Osteocyte (in vitro differentiated cells): ENCODE measurements at places on chromosomes 7 and 10. TPM values are rescaled to one million over a fixed set of nuclear protein-coding genes. Genes with fewer than 3 reads are reported as not detected.
A peak's percentile ranks its signal among the peaks of the same experiment; 100 is the strongest.

DNA sequence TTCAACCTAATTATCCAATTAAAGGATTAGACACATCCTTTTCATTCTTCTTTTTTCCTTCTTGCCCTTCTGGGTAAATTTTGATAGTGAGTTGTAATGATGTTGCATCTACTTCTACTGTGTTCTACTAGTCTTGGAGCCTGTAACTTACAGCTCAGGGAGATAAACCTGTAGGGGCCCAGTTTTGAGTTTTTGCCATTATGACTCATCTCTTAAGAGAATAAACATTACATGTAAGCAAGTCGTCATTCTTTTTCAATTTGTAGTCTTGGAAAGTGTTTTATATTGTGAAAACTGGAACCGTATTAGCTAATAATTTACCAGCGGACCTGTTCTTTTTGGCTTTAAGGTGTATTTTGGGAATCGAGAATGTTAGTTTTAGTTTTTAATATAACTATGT lies 89.7 kb upstream of the RPA3 start:
- no peaks in the 10 kb centered on the region for H3K36me3 ChIP-seq
- no peak overlapping the region for H3K4me3 ChIP-seq
- H3K27me3 ChIP-seq = no peaks in the 10 kb centered on the region
- no peaks in the 10 kb centered on the region for H3K4me1 ChIP-seq

DNA sequence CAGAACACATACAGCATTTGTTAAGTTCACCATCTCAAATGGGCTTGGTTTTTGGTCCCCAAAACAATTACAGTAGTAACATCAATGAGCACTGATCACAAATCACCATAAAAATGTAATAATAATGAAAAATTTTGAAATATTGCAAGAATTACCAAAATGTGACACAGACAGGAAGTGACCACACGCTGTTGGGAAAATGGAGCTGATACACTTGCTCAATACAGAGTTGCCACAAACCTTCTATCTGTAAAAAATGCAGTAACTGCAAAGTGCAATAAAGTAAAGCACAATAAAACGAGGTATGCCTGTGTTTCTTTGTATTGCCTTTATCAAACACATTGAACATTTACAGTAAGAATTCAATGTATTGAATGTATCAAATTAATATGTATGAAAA lies 262.7 kb downstream of the CTNNA3 start:
- H3K36me3 ChIP-seq = no peaks in the 10 kb centered on the region
- H3K4me3 ChIP-seq = no peak overlapping the region
- no peak for DNase-seq
- no peaks in the 10 kb centered on the region for H3K4me1 ChIP-seq

GRCh38 chr10:96789571-96790108 lies 42.5 kb upstream of the LCOR start:
- H3K27me3 ChIP-seq = peaks cover 24% of the 10 kb centered on the region
- no peak overlapping the region for H3K27ac ChIP-seq
- no peak for DNase-seq
- no peaks in the 10 kb centered on the region for H3K4me1 ChIP-seq
- H3K4me3 ChIP-seq = no peak overlapping the region
- no peaks in the 10 kb centered on the region for H3K36me3 ChIP-seq

GRCh38 chr10:5589011-5589660 lies 64.4 kb downstream of the CALML3 start:
- H3K27ac ChIP-seq = no peak overlapping the region
- H3K27me3 ChIP-seq = no peaks in the 10 kb centered on the region
- peaks cover 51% of the 10 kb centered on the region for H3K4me1 ChIP-seq
- no peak for DNase-seq
- H3K4me3 ChIP-seq = no peak overlapping the region
- H3K36me3 ChIP-seq = no peaks in the 10 kb centered on the region

DNA sequence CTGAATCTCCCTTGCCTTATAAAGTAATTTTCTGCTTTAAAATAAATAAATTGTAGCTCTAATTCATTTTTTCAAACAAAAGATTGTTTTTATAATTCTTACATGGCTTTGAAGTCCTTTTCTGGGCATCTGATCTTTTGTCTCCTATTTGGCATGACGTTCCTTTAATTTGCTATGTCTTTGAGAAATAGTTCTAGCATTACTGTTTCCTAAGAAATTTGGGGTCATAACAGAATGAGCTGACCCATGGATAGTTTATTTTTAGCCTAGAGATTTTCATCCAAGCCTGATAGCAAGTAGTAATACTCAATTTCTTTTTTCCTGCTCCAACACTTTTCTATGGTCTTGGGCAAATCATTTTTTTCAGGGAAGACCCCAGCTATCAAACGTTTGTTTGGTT lies 31.4 kb downstream of the CCDC71L start:
- no peaks in the 10 kb centered on the region for H3K27me3 ChIP-seq
- H3K4me3 ChIP-seq = no peak overlapping the region
- H3K4me1 ChIP-seq = peaks cover 7% of the 10 kb centered on the region
- peak overlapping the region; percentile 37 for H3K27ac ChIP-seq
- DNase-seq = no peak

DNA sequence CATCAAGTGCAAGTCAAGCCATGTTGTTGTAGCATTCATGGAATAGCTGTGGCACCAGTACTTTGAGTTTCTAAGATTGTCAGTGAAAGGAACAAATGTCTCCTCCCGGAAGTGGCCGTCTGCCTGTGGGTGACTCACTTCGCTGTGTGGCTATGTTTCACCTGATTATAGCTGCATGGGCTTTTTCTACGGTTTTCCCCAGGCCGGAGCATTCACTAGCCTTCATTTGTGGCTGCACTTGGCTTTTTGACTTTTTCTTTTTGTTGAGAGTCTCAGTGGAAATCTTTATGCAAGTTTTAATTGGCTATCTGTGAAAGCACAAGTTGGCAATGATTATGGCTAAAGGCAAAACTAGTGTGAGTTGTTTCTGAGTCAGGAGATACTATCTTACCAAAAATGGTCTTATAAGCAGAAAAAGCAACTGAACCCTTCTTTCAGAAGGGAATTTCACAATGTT lies 35.0 kb downstream of the SRI start:
- no peaks in the 10 kb centered on the region for H3K36me3 ChIP-seq
- no peak overlapping the region for H3K27ac ChIP-seq
- no peak overlapping the region for H3K4me3 ChIP-seq

ZNF117 gene
- 8.3 and 10.7 TPM in 2 replicates for total RNA-seq

AFAP1L2 gene
- 4.0 and 5.7 TPM in 2 replicates for total RNA-seq

BEND7 gene
- 6.7 and 12.4 TPM in 2 replicates for total RNA-seq

WIPF3 gene
- total RNA-seq = not detected in 2 replicates
